A549 treated with GW870086 at 1 μM for 4 hours (cell line): ENCODE measurements at places on chromosomes 2 and 18. TPM values are rescaled to one million over a fixed set of nuclear protein-coding genes. Genes with fewer than 3 reads are reported as not detected.

Gene COL6A3
- 0.08 to 0.23 TPM (median 0.14 TPM) in 5 replicates for total RNA-seq

Gene UPP2
- not detected in 5 replicates for total RNA-seq

Gene MYO1B
- 46.9 to 66.5 TPM (median 52.4 TPM) in 5 replicates for total RNA-seq

Gene GRHL1
- total RNA-seq: 0.65 to 1.4 TPM (median 0.85 TPM) in 5 replicates

Gene DYSF
- total RNA-seq: 0.50 to 0.97 TPM (median 0.70 TPM) in 5 replicates

Gene FNDC4
- total RNA-seq: 3.5 to 6.2 TPM (median 4.0 TPM) in 5 replicates

Gene PGAP1
- 2.0 to 3.2 TPM (median 2.5 TPM) in 5 replicates for total RNA-seq

Gene DSG4
- total RNA-seq: not detected in 5 replicates

Gene SCYGR4
- not detected in 5 replicates for total RNA-seq

Gene POTEI
- 0.07 TPM in 1 of 5 replicates, not detected in the others for total RNA-seq

Gene RAB12
- total RNA-seq: 19.9 to 27.6 TPM (median 26.5 TPM) in 5 replicates

Gene ABCG8
- total RNA-seq: not detected in 5 replicates

Gene POTEC
- not detected in 5 replicates for total RNA-seq

Gene GALM
- 15.7 to 17.8 TPM (median 16.8 TPM) in 5 replicates for total RNA-seq

Gene PAX8
- 0.65 to 1.3 TPM (median 0.95 TPM) in 5 replicates for total RNA-seq

Gene COLEC12
- total RNA-seq: 0.02 to 0.06 TPM (median 0.03 TPM) in 4 of 5 replicates, not detected in the other

Gene IGFBP2
- total RNA-seq: 65.5 to 93.5 TPM (median 92.1 TPM) in 5 replicates

Gene C2orf15
- total RNA-seq: 0.25 to 0.71 TPM (median 0.47 TPM) in 5 replicates

Gene HNRNPLL
- 20.0 to 27.3 TPM (median 26.4 TPM) in 5 replicates for total RNA-seq

Gene IL1R1
- total RNA-seq: 24.1 to 37.2 TPM (median 32.8 TPM) in 5 replicates

Gene LAMA3
- 33.0 to 51.4 TPM (median 48.7 TPM) in 5 replicates for total RNA-seq

Gene EVA1A
- total RNA-seq: 9.1 to 11.8 TPM (median 10.9 TPM) in 5 replicates

Gene NRP2
- total RNA-seq: 91.7 to 157 TPM (median 134 TPM) in 5 replicates

Gene L3MBTL4
- total RNA-seq: not detected in 5 replicates

Gene CLEC4F
- not detected in 5 replicates for total RNA-seq

Gene CHRND
- total RNA-seq: not detected in 5 replicates

Gene RNU2-63P
- total RNA-seq: not detected in 5 replicates

Gene UCN
- 1.0 to 2.5 TPM (median 1.2 TPM) in 5 replicates for total RNA-seq

Gene GAREM1
- total RNA-seq: 4.9 to 6.9 TPM (median 6.1 TPM) in 5 replicates

Gene GREB1
- total RNA-seq: 1.7 to 3.7 TPM (median 3.0 TPM) in 5 replicates

Gene TOGARAM2
- 0.09 to 0.28 TPM (median 0.19 TPM) in 5 replicates for total RNA-seq

Gene IL1R2
- 0.72 to 1.9 TPM (median 1.0 TPM) in 5 replicates for total RNA-seq

Gene PRKAG3
- total RNA-seq: not detected in 5 replicates

Gene GBX2
- total RNA-seq: 1.9 to 4.1 TPM (median 3.0 TPM) in 5 replicates

Gene FRZB
- 0.07 TPM in 3 of 5 replicates, not detected in the others for total RNA-seq

Gene HYCC2
- total RNA-seq: 2.4 to 5.0 TPM (median 4.2 TPM) in 5 replicates

Gene ANKRD62
- not detected in 5 replicates for total RNA-seq

Gene SATB2
- 2.9 to 3.6 TPM (median 3.0 TPM) in 5 replicates for total RNA-seq

Gene PCARE
- not detected in 5 replicates for total RNA-seq

Gene ADAM23
- 5.5 to 9.9 TPM (median 9.5 TPM) in 5 replicates for total RNA-seq

Gene LBX2
- 1.8 to 4.3 TPM (median 3.0 TPM) in 5 replicates for total RNA-seq

Gene ATP6V1B1
- total RNA-seq: 1.2 to 2.5 TPM (median 2.4 TPM) in 5 replicates

Gene TYW5
- 7.1 to 8.3 TPM (median 7.5 TPM) in 5 replicates for total RNA-seq

Gene REG1B
- total RNA-seq: not detected in 5 replicates

Gene SRD5A2
- 0.02 to 0.06 TPM (median 0.05 TPM) in 4 of 5 replicates, not detected in the other for total RNA-seq

Gene SLC8A1
- 0.23 to 0.39 TPM (median 0.26 TPM) in 5 replicates for total RNA-seq

Gene GNAL
- 5.1 to 8.0 TPM (median 6.4 TPM) in 5 replicates for total RNA-seq

Gene FZD7
- total RNA-seq: 5.5 to 7.3 TPM (median 6.6 TPM) in 5 replicates

Gene INPP5D
- total RNA-seq: 0.35 to 0.88 TPM (median 0.50 TPM) in 5 replicates

Gene DSG1
- total RNA-seq: not detected in 5 replicates

Gene EMILIN1
- total RNA-seq: 0.32 to 0.56 TPM (median 0.45 TPM) in 5 replicates
